Head of caudate nucleus (tissue), 42 donors: ENCODE measurements at places on chromosomes 5 and 9.

GRCh38 chr9:70609542-70610286 is 195.3 kb upstream of the KLF9 start:
- no peak for DNase-seq

GRCh38 chr5:125713109-125713805 is 710.0 kb upstream of the GRAMD2B start:
- DNase-seq, result no peak

DNA sequence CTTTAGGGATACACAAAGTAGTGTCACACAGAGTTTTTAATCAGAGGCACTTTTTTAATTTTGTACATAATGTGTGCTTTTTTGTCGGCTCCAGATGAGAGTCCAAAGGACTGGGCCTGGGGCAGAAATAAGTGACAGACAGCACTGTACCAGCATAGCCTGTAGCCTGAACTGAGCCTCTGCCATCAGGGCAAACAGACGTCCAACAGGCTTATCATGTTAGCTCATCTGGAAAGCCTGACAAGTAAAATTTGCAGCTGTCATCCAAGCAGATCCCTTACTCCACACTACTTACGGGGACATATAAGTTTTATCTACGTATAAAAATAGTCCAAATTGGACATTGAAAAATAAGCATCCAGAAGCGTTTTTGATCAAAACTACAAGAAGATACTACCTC is 233.1 kb upstream of the GAS1 start:
- DNase-seq, result no peak

GRCh38 chr5:3601061-3601710 is 5.6 kb downstream of the IRX1 start:
- DNase-seq, result no peak

- no peak for DNase-seq
Measured at GRCh38 chr9:129318121-129319075, 140.3 kb upstream of the IER5L start.

DNA sequence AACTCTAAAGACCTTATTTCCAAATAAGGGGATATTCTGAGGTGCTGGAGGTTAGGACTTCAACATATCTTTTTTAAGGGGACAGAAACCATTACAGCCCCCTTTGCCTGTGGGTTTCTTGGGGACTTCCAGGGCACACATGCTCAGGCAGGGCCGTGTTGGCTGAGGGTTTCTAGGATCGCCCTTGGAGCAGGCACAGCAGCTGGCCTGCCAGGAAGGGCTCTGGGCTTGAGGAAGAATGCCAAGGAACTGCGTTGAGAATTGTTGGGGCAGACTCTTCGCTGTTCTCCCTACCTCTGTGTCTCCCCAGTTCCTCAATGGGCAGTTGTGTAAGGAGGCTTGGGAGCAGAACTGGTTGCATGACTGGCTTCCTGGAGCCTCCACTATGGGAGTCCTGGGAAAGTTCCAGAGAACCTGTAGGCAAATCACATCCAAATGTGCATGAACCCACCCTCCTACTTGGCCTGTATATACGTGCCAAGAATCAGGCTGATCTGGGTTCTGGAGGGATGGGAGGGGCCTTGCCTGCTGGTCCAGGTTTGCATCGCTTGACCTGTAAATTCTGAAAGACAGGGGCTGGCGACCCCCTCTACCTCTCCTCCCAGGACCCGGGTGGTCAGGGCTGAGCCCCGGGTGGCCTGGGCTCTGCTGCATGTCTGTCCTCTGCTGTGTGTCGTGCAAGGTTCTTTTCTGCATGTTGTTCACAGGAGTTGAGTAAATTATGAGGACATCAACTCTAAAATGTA is 65.5 kb downstream of the HSPA4 start:
- no peak for DNase-seq

DNA sequence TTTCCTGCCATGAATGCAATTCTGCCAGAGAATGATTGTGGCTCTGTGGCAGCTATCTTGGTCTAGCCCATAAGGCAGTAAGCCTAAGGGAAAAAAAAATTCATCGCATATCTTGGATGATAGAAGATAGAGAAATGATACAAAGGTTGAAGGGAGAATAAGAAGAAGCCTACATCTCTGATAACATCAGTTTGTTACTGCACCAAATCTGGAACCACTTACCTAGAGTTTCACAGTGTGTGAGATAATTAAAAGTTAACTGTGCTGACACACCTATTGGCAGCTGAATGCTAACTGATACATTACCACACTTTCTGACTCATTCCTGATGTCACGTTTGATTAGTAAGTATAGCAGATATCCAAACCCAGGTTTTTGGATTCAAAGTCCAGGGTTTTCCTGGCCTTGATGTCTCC is 91.6 kb upstream of the TAF11L2 start:
- DNase-seq, result no peak

DNA sequence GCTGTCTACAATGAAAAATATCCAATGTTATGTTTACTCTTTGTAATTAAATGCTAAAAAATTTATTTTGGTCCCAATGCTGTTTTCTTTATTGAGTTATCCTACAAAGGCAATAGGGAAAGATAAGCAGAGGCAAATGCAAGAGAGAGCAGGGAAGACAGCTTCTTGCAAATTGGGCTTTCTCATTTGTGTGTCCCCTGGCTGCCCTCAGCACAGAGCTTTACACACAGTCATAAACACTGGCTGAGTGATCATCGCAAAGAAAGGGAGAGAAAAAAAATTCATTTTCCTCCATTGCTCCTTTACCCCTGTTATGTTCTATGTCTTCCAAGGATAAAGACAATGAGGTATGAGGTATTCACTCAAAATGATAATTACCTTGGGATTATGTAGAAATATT is 2.3 kb upstream of the TSSK1B start:
- DNase-seq, result no peak

DNA sequence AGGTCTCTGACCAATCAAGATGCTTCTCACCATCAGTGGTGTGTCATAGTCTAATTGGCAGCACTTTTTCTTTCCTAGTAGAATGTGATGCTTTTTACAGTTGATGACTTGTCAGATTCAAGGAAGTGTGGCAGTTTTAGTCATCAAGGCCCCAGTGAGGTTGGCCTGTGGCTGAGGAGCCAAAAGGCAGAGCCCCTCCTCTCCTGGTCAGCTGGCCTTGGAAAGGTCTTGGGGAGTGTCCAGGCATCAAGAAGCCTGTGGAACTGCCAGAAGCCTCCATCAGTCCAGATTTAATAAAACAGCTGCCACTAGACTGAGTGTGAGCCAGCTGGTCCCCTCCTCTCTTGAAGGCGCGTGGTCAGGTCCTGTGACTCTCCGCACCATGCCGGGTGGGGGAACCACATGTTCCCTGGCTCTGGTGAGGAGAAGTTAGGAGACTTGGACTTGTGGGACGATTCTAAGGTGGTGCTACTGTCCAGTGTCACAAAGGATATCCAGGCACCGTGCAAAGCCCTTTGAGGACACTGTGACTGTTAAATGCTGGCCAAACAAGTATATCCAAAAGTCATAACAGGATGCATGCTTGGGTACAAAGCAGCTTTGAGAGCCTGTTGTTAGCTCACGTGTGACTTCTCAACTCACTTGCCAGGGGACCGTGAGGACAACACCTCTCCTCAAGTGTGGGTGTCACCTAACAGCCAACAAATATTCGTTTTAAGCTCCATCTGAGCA is 6.1 kb upstream of the ANGPTL2 start:
- DNase-seq, result peak; percentile 77

DNA sequence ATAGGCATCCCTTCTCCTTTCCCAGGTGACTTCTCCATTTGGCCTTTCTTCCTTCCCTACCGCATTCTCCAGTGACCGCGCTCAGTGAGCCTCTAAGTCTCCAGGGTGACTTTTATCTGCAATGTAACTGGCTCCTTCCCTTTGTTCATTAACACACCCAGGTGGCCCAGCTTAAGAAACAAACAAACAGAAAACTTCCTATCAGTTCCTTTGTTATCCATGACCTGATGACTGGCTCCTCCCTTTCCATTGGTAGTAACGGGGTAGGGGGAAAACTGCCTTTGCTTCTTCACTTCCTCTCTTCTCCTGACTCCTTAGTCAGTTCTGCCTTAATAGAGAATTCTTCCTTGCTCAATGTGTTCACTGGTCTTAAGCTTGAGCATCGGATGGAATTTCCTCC is 7.0 kb upstream of the SH3GL2 start:
- DNase-seq, result no peak

- no peak for DNase-seq
Measured at GRCh38 chr9:100803956-100804355, 224.6 kb upstream of the PLPPR1 start.

DNA sequence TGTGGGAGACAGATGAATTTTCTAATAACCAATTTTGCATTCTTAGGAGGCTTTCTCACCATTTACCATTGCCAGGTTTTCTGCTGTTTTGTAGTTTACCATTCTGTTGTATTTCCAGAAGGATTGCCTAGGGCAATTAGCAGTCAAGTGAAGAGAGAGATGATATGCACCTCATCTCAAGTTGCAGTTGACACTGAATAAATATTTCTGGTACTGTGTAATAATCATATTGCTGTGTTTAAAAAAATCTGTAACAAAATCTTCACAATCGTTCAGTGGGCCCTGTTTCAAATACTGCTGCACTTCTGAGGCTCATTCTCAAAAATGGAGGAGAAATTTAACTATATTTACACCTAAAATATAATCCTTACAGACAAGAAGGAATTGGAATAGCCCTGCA is 706.1 kb upstream of the PTPRD start:
- no peak for DNase-seq

GRCh38 chr9:99118782-99119466 is 14.0 kb downstream of the TGFBR1 start:
- no peak for DNase-seq

DNA sequence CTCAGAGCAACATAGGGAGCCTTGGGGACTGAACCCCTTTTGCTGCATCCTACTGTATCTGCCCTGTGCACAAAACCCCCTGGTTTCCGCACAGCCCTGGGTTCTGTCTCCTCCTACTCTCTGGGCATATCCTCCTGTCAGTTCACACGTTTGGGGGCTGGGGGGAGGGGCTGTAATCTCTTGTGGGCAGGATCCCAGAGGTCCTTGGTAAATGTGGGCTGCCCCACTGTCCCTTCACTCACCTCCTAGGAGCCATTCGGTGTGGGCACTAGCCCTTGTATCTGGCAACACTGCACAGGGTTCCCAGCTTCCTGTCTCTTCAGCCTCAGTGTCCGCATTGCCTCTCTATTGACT is 271.8 kb upstream of the DMAC1 start:
- no peak for DNase-seq

GRCh38 chr5:24539613-24540012 is 105.2 kb downstream of the CDH10 start:
- no peak for DNase-seq

- no peak for DNase-seq
Measured at GRCh38 chr9:35808433-35808832, 3.6 kb downstream of the SPAG8 start.

- no peak for DNase-seq
Measured at GRCh38 chr5:87268970-87269377, 1.3 kb downstream of the RASA1 start.

DNA sequence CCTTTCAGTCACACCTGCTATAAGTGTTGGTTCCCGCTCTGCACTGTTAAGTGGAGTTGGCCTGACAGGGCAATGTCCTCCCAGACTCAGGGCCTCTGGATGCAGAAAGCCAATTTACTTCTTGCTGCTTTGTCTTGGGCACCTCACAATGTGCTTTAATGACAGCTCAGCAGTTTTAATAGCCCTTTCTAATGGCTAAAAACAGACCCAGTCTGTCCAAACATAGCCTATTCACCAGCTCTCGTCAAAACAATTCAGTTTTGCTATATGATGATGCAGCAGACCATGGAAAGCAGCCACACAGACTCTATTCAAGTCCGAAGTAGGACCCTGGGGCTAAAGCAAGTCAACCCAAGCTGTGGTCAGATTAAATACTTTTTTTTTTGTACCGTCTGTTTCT is 529.1 kb upstream of the SEMA6A start:
- DNase-seq, result no peak

DNA sequence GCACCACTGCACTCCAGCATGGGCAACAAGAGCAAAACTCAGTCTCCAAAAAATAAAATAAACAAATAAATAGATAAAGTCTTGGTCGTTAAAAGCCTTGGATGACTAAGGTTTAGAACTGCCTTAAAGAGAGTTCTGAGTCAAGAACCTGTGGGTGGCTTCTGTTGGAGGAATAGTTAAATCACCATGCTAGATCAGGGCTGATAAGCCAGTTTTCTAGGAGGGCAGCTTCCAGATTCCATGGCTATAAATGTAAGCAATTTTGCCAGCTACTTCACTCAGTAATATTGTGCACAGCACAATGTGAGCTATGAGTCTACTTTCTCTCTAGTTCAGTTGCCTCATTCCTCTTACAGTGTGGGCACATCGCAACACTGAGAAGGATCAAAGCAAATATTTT is 242.1 kb upstream of the NUDT12 start:
- no peak for DNase-seq

- DNase-seq, result no peak
Measured at GRCh38 chr9:23754551-23754950, 71.5 kb downstream of the ELAVL2 start.

- no peak for DNase-seq
Measured at GRCh38 chr9:27701016-27701415, 127.7 kb upstream of the C9orf72 start.

- DNase-seq, result no peak
Measured at GRCh38 chr5:138909734-138910133, 34.6 kb upstream of the LRRTM2 start.

DNA sequence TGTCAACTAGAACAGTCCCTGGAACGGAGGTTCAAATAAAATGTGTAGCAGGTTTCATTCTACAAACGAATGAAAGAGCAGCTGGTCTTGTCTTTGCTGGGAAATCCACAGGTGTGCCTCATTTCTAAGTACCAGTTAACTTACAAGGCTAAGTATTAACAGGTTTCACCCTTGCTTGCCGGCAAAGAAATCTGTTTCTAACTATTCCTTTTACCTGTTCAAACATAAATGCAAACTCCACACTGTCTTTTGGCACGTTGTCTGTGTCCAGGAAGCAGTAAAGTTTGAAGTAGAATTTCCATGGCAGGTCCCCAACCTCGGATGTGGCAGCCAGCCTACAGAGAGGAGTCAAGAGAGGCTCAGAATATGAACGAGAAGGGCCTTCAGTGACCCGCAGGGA is 54.4 kb upstream of the RETREG1 start:
- DNase-seq, result no peak

DNA sequence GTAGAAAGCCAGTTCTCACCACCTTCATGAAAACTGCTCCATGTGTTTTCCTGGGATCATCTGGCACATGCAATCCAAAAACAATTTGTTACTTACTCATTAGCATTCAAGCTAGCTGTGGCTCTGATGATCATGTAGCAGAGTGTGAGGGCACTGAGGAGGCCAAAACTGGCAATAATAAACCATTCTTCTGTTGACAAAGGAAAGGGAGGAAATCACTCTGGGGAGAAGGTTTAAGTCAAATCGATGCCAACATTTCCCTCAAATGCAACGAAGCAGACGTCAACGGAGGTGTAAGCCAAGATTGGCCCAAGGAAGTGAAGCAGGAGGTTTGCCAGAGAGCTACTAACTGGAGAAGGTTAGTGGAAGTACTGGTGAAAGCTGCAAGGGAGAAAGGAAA is 55.7 kb upstream of the TBC1D9B start:
- DNase-seq, result no peak
